Testis (tissue), 5 donors: ENCODE measurements at places on chromosomes 1 and 21. TPM values are rescaled to one million over a fixed set of nuclear protein-coding genes. Genes with fewer than 3 reads are reported as not detected.

- DNase-seq = no peak
These were observed 41.1 kb upstream of the ZNF124 start for GRCh38 chr1:247212627-247213617.

- DNase-seq = no peak
These were observed 59.1 kb downstream of the ERO1B start for GRCh38 chr1:236222632-236223031.

Gene CLCA1
- 0.55 TPM for total RNA-seq

GRCh38 chr1:159921700-159922504 is 3.4 kb downstream of the TAGLN2 start:
- DNase-seq = no peak

DNA sequence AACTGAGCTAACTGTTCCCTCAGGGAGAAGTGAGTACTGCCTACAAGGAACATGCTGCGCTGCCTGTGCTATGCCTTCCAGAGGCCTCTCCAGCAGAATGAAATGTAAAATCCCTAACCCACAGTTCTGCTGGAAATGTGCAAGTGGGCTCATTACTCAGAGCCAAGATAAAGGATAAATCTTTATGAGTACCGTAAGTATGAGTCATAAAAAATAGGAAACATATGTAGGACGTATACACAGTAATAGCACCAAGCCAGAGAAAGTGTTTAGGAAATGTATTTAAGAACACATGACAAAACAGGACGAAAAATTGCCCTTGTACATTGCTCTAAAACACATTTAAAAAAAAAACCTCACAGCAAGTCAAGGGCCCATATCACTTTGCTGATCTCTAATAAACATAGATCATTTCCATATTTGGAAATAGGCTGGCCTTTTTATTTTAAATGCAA is 104.6 kb downstream of the TGFBR3 start:
- DNase-seq = no peak

- no peak for DNase-seq
These were observed 76.1 kb downstream of the SH3BGR start for GRCh38 chr21:39527664-39528381.
